Spleen (tissue), 13 donors: ENCODE measurements at places on chromosomes 6 and 20.
A peak's percentile ranks its signal among the peaks of the same experiment; 100 is the strongest.

- H3K27me3 ChIP-seq = no peaks in the 10 kb centered on the region
- H3K27ac ChIP-seq = peak overlapping the region; percentile 36
- peaks cover 14% of the 10 kb centered on the region for H3K36me3 ChIP-seq
- no peak overlapping the region for H3K4me3 ChIP-seq
These were observed 3.7 kb downstream of the TFB1M start for GRCh38 chr6:155310596-155310995.

DNA sequence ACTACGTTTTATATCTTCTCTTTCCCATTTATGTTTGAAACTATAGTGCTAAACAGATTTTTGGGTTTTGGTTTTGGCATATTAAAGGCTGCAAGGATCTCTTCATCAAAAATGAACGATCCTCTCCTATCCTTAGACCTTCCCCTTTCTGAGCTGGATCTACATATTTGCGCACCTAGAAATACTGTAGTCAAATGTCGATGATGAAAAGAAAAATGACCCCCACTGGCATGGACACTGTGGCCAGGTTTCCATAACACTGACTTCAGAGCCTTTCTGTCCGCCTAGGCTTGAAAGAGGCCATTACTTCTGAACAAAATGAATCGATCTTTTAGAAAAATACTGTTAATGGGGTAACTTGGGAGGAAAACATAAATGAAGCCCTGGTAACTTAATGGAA, 5.8 kb downstream of the FLRT3 start:
- no peak overlapping the region for H3K27ac ChIP-seq
- no peaks in the 10 kb centered on the region for H3K36me3 ChIP-seq
- H3K27me3 ChIP-seq = no peaks in the 10 kb centered on the region
- no peaks in the 10 kb centered on the region for H3K4me1 ChIP-seq
- H3K4me3 ChIP-seq = no peak overlapping the region
- no peak for DNase-seq

DNA sequence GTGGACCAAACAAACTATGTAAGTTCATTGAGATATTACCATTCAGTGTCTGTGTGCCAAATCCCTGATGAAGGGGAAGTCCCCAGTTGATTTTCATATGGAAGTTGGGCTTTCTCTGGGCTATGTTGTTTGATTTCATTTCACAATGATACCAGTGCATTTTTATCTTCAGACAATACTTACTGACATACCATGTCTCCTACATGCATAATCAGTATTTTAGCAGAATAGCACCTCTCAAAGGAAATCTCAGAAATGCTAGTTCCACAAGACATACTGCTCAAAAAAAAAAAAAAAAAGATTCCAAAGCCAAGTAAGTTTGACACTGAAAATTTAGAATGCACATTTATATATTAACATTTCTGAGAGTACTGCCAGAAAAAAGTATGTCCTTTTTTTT, 168.8 kb upstream of the RNF217 start:
- no peaks in the 10 kb centered on the region for H3K36me3 ChIP-seq
- no peak overlapping the region for H3K27ac ChIP-seq
- no peaks in the 10 kb centered on the region for H3K27me3 ChIP-seq
- H3K4me3 ChIP-seq = no peak overlapping the region
- no peaks in the 10 kb centered on the region for H3K4me1 ChIP-seq
- no peak for DNase-seq

GRCh38 chr6:31128093-31128676, 7.9 kb upstream of the CDSN start:
- DNase-seq = peak; percentile 82
- no peak overlapping the region for H3K27ac ChIP-seq
- H3K4me3 ChIP-seq = no peak overlapping the region
- no peaks in the 10 kb centered on the region for H3K4me1 ChIP-seq
- no peaks in the 10 kb centered on the region for H3K27me3 ChIP-seq

GRCh38 chr6:32952817-32953739, at the start of gene HLA-DMA:
TSS of gene HLA-DMA (minus strand) at chr6:32953097. CDS start at chr6:32953036, 61 bp downstream.
- H3K27me3 ChIP-seq = no peaks in the 10 kb centered on the region
- peak within 1 kb of the TSS; percentile 39 for H3K27ac ChIP-seq
- peaks cover 22% of the 10 kb centered on the region for H3K4me1 ChIP-seq
- peaks cover 27% of the 10 kb centered on the region for H3K36me3 ChIP-seq
- peak within 1 kb of the TSS; percentile 50 for H3K4me3 ChIP-seq

- H3K36me3 ChIP-seq = peaks cover 27% of the 10 kb centered on the region
- peaks cover 65% of the 10 kb centered on the region for H3K4me1 ChIP-seq
- H3K4me3 ChIP-seq = peak within 1 kb of the TSS; percentile 32
- peak within 1 kb of the TSS; percentile 89 for H3K27ac ChIP-seq
- DNase-seq = no peak
These were observed at the start of gene CASS4 for GRCh38 chr20:56411759-56412472. TSS of gene CASS4 (plus strand) at chr20:56412260. CDS start at chr20:56412459, 199 bp downstream.

- H3K36me3 ChIP-seq = no peaks in the 10 kb centered on the region
- no peaks in the 10 kb centered on the region for H3K4me1 ChIP-seq
These were observed 142.7 kb downstream of the PCSK2 start for GRCh38 chr20:17369506-17369905.

DNA sequence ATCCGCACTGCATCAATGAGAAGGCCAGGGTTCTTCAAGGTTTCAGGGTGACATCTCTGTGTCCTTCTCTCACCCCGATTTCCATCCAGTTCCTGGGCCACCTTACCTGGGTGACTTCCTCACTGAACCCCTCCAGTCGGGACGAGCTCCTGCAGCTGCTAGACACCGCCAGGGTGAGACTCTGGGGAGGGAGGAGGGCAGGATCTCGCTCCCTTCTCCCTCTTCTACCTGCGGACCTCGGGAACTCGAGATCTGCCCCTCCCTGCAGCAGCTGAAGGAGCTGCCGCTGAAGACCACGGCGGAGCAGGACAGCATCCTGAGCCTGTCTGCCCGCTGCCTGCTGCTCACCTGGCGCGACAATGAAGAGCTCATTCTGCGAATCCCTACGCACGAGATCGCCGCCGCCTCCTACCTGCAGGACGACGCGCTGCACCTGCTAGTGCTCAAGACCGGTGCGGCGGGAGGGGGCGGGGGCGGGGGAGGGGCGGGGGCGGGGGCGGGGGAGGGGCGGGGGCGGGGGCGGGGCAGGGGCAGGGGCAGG, 7.5 kb downstream of the CCM2L start:
- peaks cover 5% of the 10 kb centered on the region for H3K4me1 ChIP-seq
- H3K27me3 ChIP-seq = peaks cover 80% of the 10 kb centered on the region
- DNase-seq = peak; percentile 79
- peak overlapping the region; percentile 74 for H3K4me3 ChIP-seq

- peaks cover 30% of the 10 kb centered on the region for H3K4me1 ChIP-seq
- no peak overlapping the region for H3K27ac ChIP-seq
- H3K4me3 ChIP-seq = no peak overlapping the region
- no peaks in the 10 kb centered on the region for H3K27me3 ChIP-seq
- DNase-seq = peak; percentile 8
- peaks cover 5% of the 10 kb centered on the region for H3K36me3 ChIP-seq
These were observed 29.3 kb downstream of the SRC start for GRCh38 chr20:37375227-37375626.

- no peak for DNase-seq
- no peaks in the 10 kb centered on the region for H3K36me3 ChIP-seq
- no peak overlapping the region for H3K4me3 ChIP-seq
- no peaks in the 10 kb centered on the region for H3K27me3 ChIP-seq
- H3K27ac ChIP-seq = no peak overlapping the region
These were observed 44.2 kb downstream of the COL11A2 start for GRCh38 chr6:33147807-33148666.
